ENCODE measurements at places on chromosomes 7 and 10.

GRCh38 chr10:97427571-97428179 is 1.7 kb downstream of the PGAM1 start:
- peak; percentile 66 for DNase-seq

- no peak for DNase-seq
Measured at GRCh38 chr7:45073031-45073785, 15.6 kb downstream of the NACAD start.

- DNase-seq: no peak
Measured at GRCh38 chr7:22137466-22137865, 191.8 kb upstream of the CDCA7L start.

DNA sequence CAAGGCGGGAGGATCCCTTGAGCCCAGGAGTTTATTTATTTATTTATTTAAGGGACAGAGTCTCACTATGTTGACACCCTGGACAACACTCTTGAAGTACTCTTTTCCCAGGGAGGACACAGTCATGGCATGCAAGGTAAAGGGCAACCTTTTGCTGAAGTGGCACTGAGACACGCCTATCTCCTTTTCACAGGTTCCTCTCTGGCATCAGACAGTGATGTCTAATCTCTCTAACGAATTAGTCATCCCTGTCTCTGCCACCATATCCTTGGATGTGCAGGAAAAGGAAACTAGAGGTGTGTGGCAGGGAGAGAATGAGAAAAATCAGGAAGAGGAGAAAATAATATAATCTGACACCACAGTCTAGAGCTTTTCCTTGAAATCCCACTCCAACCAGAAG is 19.5 kb downstream of the CPVL start:
- DNase-seq: no peak

- DNase-seq: no peak
Measured at GRCh38 chr7:151764056-151764920, 112.6 kb downstream of the PRKAG2 start.
